ENCODE measurements at places on chromosomes 13 and 19.

DNA sequence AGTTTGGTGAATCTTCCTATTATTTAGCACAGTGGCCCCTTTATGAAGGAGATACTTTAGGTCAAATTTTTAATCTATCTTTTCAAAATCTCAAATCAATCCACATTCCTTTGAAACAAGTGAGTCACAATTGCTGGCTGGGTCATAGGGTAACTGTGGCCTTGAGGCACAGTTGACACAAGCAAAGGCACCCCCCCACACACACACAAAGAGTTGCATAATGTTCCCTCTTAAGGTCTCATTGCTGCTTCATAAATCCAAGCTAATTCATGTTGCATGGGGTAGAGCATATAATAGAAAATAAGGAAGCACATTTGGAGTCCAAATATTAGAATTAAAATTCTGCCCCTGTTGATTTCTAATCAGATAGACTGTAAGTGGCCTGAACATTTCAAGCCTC, 171.5 kb downstream of the DLEU7 start:
- DNase-seq: no peak

- DNase-seq: no peak
Observed at GRCh38 chr19:29634423-29635130, 28.5 kb downstream of the POP4 start.

- DNase-seq: no peak
Observed at GRCh38 chr13:33479105-33479504, 193.6 kb upstream of the STARD13 start.

DNA sequence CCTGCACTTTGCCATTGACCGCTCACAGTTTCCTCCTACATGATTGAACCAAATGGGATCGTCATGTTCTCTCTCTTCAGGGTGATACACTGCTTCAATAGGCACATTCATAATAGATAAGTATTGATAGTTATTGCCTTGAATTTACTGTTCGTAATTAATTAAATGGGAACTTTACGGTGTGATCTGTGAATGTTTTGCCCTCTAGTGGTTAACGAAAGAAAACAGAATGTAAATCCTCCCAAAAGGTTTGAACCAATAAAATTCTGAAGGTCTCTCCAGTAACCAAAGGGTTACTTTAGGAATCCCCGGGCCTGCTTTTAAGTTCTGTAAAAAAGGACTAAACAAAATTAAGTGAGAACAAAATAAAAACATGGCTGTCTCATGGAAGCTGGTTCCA, 389.3 kb downstream of the DACH1 start:
- no peak for DNase-seq

- DNase-seq: no peak
Observed at GRCh38 chr13:97526556-97526955, 92.6 kb downstream of the RAP2A start.

GRCh38 chr13:92379371-92379770, 847.2 kb upstream of the GPC6 start:
- DNase-seq: no peak

GRCh38 chr19:2410023-2410422, 17.4 kb downstream of the TIMM13 start:
- no peak for DNase-seq

DNA sequence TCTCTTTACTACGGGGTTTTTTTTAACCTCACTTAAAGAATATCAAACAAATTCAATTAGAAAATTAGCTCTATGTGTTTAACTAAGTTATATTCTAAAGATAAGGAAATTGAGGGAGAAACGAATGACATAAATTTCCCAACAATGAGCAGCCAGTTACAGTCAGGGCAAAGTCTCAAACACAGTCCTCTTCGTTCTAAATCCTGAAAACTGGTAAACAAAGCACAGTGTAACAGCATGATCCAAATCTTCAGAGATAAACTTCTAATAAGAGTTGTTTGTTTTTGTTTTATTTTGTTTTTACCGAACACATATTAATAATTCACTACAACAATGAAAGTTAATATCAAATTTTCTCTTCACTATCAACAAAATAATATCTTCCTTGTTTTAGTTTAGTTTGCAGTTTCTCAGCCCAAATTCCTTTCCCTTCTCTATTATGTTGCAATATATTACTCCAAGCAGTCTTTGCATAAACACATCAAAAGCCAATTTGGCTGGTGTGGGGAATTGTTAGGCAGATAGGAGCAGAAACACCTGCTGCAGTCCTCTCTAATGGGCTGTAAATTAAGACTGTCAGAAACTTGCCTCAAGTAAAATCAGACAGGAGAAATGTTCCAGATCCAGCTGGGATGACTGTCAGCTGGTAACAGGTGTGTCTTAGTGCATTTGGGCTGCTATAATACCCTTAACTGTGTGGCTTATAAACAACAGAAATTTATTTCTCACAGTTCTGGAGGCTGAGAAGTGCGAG, 106.5 kb upstream of the SGCG start:
- DNase-seq: no peak

GRCh38 chr13:52852444-52852843, 4.0 kb upstream of the PCDH8 start:
- DNase-seq: no peak

DNA sequence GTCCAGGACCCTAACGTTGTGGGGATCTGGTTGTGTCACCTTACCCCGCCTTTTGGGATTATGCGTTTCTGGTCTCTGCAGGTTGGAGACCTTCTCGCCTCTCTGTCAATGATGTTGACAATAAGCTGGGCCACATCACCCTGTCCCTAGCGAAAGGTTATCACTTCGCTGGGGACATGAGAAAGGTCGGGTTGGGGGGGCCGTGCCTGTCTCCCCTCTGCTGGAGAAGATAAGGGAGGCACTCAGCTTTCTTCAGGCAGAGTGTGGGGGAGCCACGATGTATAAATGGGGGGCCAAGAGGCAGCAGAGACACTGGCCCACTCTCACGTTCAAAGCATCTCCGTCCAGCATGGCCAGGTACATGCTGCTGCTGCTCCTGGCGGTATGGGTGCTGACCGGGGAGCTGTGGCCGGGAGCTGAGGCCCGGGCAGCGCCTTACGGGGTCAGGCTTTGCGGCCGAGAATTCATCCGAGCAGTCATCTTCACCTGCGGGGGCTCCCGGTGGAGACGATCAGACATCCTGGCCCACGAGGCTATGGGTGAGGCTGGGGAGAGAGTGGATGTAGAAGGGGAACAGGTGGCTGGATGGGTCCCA, at the start of gene RLN3:
Gene RLN3 (plus strand): TSS at position 293 of the 595 bp plus-strand sequence. CDS start 57 bp downstream, at position 350.
- no peak for DNase-seq

DNA sequence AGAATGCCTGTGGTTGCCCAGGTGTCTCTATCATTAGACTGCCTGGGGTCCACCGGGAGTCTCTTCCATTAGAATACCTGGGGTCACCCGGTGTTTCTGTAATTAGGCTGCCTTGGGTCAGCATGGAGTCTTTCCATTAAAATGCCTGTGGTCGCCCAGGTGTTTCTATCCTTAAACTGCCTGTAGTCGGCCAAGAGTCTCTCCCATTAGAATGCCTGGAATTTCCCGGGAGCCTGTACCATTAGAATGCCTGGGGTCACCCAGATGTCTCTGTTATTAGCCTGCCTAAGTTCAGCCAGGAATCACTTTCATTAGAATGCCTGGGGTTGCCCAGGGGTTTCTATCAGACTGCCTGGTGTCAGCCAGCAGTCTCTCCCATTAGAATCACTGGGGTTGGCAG, 1492.8 kb downstream of the UQCRFS1 start:
- DNase-seq: no peak

DNA sequence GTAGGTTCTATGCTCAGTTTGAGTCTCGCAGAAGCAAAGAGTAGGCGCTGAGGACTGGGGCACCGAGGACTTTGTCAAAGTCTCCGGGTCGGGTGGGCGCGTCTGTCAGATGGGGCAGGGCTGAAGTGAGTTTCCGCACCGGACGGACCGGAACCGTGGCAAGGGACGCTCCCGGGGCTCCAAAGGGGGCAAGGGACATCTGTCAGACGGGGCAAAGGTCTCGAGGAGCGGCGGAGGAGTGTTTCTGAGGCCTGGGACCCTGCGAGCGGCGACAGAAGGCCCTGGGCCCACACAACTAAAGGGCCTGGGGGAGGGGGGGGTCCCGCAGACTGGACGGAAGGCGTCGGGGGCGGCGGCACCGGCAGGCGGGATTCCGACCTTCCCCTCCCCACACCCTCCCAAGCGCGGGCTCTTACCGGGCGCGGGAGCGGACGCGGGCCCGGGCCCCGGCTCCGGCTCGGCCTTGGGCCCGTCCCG, 13.3 kb upstream of the AKAP8L start:
- no peak for DNase-seq

DNA sequence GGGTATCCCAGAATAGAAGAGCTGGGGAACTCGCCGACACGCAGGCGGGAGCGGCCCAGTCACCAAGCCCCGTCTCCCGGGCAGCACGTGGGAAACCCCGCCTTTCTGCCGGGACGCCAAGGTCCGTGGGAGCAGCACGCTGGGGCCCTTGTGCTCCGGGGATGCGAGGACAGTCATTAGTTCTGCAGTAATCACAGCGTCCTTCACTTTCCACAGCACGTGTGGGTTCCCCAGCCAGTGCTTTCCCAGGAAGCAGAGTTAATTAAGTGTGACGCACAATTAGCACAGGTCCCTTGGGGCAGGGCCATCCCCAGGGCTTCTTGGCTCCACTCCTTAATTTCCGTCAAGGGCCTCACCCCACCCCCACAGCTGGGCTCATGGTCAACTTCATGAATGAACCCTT, 64.3 kb upstream of the C13orf46 start:
- no peak for DNase-seq

- no peak for DNase-seq
Observed at GRCh38 chr19:2050349-2050990, 574 bp downstream of the MKNK2 start.

DNA sequence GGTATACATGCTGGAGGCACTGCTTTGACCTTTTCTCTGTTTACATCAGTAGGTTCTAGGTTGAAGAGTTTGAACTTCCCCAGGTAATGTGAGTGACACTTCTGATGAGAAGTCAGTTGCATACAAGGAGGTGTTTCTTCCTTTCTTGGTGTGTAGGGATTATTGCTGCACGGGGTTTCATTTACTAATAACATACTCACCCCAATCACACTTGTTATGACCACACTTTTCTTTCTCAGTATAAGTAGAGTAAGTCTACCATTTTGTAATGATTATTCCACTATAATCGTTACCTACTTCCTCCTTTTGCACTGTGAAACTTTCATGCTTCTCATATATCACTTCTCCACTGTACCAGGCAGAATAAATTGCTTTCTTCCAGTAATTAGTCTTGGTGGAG, 138.0 kb downstream of the TNFSF13B start:
- no peak for DNase-seq

GRCh38 chr19:56356944-56357343, 36.4 kb downstream of the ZNF582 start:
- no peak for DNase-seq

DNA sequence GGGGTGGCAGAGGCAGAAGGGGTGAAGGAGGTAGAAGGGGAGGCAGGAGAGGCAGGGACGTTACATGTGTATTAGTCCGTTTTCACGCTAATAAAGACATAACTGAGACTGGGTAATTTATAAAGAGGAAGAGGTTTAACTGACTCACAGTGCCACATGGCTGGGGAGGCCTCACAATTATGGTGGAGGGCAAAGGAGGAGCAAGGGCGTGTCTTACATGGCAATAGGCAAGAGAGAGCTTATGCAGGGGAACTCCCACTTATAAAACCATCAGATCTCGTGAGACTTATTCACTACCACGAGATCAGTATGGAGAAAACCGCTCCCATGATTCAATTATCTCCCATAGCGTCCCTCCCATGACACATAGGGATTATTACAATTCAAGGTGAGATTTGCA, 19.0 kb upstream of the ACOD1 start:
- DNase-seq: no peak

GRCh38 chr19:1837222-1837565, 11.1 kb downstream of the REXO1 start:
- no peak for DNase-seq

DNA sequence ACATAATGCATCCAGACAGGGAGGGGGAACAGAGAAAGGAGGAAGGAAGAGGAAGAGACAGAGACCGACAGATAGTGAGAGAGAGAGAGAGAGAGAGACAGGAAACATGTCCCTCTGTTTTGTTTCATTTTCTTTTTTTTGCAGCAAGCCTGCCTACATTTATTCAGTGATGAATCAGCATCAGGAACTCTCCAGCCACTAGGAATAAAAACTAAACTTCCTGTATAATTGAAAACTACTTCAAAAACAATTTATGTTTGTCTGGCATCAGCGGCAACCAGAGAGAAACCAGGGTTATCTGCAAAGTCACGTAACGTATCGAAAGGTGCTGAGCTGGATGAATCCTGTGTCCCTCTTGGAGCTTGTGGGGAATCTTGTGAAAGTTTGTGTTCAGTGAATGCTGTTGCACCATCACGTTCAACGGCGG, 148.6 kb upstream of the SOX21 start:
- no peak for DNase-seq

DNA sequence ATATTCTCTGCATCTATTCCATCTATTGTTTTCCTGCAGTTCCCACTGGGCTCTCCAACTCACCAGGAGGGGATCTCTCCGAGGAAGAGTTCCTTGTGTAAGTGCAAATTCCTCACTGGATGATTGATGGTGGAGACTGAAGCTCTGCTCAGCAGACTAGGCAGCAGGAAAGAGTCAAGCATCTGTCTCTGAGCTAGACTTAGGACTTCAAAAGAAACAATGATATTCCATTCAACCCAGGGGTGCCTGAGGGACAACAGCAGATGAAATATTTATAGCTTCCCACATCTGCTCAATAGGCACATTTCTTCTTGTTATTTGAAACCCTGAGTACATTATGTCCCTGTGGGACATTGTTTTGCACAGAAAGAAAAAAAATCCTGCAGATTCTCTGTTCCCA, at the start of the genes OR7A5 and OR7C1:
Gene OR7A5 (minus strand): TSS at position 175 of the 400 bp plus-strand sequence. CDS start 6,944 bp downstream, outside the sequence.
Gene OR7C1 (minus strand): TSS at position 175 of the 400 bp plus-strand sequence. CDS start 35,049 bp downstream, outside the sequence.
- DNase-seq: no peak

DNA sequence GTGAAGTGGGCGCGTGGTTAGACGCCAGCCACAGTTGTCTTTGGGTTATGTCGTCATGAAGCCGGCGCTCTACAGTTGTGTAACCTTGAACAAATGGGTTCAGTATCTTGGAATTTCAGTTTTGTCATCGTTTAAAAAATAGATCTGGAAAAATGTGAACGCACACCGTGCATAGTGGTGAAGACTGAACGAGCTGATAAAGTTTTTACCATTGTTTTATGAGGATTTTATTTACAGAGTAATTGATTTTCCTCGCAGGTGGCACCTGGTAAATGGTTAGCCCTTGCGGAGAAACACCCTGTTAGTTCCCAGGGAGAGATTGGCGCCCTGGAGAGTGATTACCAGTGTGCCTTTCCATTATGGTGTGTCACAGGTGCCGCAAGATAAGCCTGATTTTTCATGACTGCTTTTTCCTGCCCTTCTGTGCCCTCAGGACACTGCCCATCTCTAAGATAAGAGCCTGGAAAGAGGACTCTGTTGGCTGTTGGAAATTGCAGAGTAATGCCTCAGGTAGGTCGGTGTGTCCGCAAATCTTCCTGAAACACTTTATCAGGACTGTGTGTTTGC, 577 bp downstream of the ZNF181 start:
- no peak for DNase-seq

GRCh38 chr19:13215572-13216380, 65.6 kb downstream of the IER2 start:
- DNase-seq: no peak

GRCh38 chr19:14091081-14091812, 696 bp upstream of the SAMD1 start:
- DNase-seq: no peak

- DNase-seq: no peak
Observed at GRCh38 chr13:61316647-61317046, 99.0 kb downstream of the PCDH20 start.

Measured in activated CD4-positive, CD25-positive, alpha-beta regulatory T cell treated with anti-CD3 and anti-CD28 coated beads, Interleukin-2, amount 50 U/mL, for 16 hours (primary cell).